Neural progenitor cell (in vitro differentiated cells): ENCODE measurements at places on chromosomes 2 and 18.

- DNase-seq = peak; percentile 4
These were observed 864.7 kb downstream of the TRIB2 start for GRCh38 chr2:13581471-13581870.

GRCh38 chr2:189192766-189193165 lies 13.2 kb upstream of the COL5A2 start:
- DNase-seq = no peak

GRCh38 chr2:12796657-12797056 lies 79.9 kb downstream of the TRIB2 start:
- DNase-seq = peak; percentile 38

GRCh38 chr2:170524828-170525565 lies 190.1 kb upstream of the SP5 start:
- peak; percentile 28 for DNase-seq

- no peak for DNase-seq
These were observed 121.1 kb downstream of the LAMA3 start for GRCh38 chr18:23810396-23810795.

GRCh38 chr2:231800493-231801091 lies 14.3 kb downstream of the COPS7B start:
- DNase-seq = peak; percentile 58

DNA sequence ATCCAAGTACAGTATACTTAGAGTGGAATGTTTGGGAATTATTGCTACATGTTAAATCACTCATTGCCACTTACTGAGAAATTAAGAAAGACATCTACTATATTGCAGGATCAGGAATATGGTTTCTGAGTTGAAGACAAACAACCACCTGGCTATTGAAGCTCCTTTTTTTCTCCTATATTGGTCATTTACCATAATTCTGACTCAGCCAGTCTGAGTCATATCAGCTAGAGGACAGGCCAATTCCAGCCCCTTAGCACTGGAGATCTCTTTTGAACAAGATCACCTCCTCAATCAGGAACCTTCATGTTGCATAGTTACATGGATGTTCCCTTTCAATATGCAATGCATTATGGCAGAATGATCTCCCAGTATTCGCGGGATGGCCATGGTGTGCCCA lies 42.7 kb upstream of the CDH19 start:
- DNase-seq = no peak

GRCh38 chr2:168346725-168347477 lies 99.5 kb upstream of the STK39 start:
- DNase-seq = peak; percentile 86

GRCh38 chr2:15263976-15264685 lies 297.0 kb downstream of the NBAS start:
- DNase-seq = no peak

DNA sequence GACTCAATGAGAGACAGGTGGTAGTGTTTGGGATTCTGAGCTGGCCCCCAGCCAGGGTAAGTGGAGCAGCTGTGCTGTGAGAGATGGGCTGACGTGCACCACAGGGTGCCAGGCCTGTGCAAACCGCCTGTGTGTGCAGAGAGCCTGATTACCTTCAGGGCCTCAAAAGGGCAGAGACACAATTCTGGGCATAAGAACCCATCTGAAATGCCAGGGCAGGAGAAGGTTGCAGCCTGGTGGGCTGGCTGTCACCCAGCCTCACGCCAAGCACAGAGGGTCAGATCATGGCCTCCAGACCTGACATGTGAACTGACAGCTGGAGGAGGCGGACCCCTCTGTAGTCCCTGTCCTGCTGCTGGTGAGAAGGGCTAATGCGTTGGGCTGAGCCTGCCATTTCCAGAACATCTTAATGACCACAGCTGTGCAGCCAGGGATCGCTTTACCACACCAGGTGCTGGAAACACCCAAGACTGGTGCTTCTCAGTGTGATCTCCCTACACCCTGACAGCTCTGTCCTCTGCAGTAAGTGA lies 100.9 kb downstream of the ARL4C start:
- peak; percentile 37 for DNase-seq

GRCh38 chr2:170722301-170722700 lies 7.2 kb downstream of the SP5 start:
- DNase-seq = no peak
